Endothelial cell of umbilical vein (primary cell): ENCODE measurements at places on chromosomes 2 and 18. TPM values are rescaled to one million over a fixed set of nuclear protein-coding genes. Genes with fewer than 3 reads are reported as not detected.

Gene MATN3
- total RNA-seq = 3.4 and 6.1 TPM in 2 replicates

Gene MC5R
- not detected in 2 replicates for total RNA-seq

Gene SP140
- 1.3 TPM in 1 of 2 replicates, not detected in the other for total RNA-seq

Gene IL36A
- total RNA-seq = not detected in 2 replicates

Gene NCKAP5
- total RNA-seq = 3.0 and 3.3 TPM in 2 replicates

Gene GAL3ST2
- 0.23 TPM in 1 of 2 replicates, not detected in the other for total RNA-seq

Gene IGFBP5
- total RNA-seq = 0.05 TPM in 1 of 2 replicates, not detected in the other

Gene MEIS1
- 26.3 and 26.5 TPM in 2 replicates for total RNA-seq

Gene BOLL
- total RNA-seq = not detected in 2 replicates

Gene HTR2B
- total RNA-seq = 0.55 and 0.93 TPM in 2 replicates
